ENCODE measurements at places on chromosomes 6 and 20.

DNA sequence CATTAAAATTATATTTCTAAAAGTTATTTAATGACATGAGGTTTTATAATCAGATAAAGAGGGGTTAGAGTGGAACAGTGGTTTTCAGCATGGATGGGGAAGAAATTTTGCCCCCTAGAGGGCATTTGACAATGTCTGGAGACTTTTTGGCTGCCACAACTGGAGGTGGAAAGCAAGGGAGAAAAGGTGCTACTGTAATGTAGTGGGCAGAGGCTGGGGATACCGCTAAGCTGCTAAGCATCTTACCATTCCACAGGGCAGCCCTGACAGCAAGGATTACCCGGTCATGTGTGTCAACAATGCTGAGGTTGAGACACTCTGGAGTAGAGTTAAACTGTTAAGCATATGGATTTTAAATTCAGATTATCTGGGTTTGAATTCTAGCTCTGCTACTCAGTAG, 52.9 kb upstream of the FABP7 start:
- DNase-seq: no peak

- no peak for DNase-seq
Measured at GRCh38 chr20:45051204-45052060, 49.5 kb downstream of the KCNS1 start.

DNA sequence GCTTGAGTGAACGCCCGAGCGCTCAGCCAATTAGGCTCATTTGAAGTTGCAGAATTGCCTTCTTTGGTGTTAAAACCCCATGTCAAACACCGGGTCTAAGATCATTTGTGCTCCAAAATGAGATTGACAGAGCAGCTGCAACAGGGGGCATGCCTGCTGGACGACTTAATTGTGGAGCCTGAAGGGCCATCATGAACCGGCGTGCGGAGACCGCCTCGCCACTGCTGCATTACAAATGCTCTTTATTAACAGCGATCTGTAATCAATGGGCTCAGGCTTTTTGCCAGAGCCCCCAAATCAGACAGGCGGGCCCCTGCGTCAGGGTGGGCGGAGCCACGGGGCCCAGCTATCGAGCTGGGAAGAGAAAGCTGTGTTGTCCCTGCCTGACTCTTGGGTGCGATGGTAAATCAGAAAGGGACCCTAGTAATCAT, 183.2 kb downstream of the SIM1 start:
- DNase-seq: no peak

DNA sequence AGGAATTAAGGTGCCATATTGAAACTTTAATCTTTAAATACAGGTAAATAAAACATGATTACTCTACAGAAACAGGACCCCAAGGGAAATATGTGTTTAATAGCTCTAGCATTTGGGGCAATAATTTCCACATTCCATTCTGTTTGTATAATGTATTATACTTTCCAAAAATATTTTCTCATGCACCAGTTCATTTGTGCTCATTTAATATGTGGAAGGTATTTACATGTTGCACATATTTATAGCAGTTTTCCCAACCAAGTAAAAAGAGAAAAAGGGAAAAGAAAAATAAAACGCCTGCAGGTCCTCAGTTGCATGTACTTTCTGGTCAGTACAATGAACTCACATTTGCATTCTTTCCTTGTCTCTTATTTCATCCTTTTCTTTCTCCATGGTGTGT, 129.5 kb upstream of the SULF2 start:
- DNase-seq: no peak

DNA sequence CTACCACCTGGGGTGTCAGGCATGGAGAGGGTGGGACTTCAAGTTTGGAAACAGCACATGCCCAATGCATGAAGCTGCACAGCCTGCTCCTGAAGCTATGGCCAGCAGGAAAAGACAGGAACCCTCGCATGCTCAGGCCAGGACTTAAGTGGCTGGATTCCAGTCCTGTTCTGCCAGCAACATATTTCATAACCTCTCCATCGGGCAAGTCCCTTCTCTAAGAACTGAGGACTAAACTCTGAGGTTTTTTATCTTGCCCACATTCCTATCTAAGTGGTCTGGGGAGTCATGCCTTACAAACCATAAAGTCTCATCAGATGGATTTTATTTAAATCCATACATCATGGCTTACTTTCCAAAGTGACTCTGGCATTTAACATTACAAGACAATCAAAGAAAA, 27.5 kb upstream of the AGPAT4 start:
- DNase-seq: no peak

DNA sequence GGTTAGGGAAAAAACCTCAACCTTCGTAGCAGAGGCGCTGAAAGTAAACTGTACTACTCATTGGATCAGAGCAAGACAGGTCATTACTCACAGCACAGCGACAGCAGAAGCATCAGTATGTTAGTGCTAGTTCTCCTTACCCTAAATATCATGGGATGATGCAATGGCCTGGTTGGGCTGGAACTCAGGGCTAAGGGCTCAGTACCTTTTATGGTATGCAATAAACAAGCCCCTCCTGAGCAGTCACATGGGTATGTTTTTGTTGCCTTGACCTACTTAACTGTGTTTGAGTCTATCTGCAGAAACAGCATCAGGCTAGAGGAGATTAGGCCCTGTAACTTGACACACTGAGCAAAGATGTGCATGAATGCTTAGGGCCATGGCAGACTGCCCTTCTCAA, 369.4 kb upstream of the IMPG1 start:
- DNase-seq: no peak

- DNase-seq: no peak
Measured at GRCh38 chr6:20092071-20092566, 120.2 kb downstream of the MBOAT1 start.

DNA sequence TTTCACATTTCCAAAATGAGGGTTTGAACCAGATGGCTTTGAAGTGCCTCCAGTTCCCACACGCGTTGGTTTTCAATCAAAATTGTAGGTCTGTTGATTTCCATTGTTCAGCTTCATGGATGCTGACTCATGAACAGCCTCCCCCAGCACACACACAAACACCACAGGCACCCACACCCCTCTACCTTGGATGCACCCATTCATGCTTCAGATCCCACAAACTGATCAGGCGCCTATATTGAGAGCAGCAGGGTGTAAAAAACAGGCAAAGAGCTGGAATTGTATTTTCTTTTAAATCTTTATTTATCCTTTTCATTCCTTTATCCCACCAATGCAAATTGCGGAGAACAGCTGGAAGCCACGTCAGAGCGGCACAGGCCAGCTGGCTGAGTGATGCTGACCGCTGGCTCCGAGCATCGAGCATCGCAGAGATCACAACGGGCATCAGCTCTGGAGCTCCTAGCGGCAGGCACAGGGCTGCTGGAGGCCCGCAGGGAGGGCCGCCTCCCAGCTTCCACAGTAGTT, 29.3 kb upstream of the TBC1D7 start:
- DNase-seq: no peak

DNA sequence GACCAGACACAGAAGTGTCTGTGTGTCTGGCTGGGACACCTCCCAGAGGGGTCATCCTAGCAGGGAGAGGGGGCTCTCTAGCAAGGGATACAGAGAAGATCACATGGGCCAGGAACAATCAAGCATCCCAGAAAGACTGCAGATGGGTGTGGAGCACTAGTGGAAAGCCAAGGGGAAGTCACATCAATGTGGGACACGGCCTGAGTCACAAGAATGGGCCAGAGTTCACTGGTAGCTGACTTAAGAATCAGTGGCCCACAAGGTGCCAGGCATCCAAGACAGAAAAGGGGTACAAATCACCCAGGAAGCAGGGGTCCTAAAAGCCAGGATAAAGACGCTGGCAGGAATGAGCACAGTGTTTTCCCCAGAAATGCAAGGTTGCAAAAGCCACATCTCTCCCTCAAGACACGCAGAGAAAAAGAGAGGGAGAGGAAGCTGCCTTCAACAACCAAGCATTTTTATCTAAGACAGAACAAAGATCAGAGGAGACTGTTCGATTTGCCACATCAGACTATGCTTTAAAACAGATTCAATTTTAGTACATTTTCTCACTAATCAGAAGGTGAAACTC, 113.6 kb upstream of the DST start:
- DNase-seq: no peak

- no peak for DNase-seq
Measured at GRCh38 chr6:45664707-45665106, 287.0 kb upstream of the SUPT3H start.

DNA sequence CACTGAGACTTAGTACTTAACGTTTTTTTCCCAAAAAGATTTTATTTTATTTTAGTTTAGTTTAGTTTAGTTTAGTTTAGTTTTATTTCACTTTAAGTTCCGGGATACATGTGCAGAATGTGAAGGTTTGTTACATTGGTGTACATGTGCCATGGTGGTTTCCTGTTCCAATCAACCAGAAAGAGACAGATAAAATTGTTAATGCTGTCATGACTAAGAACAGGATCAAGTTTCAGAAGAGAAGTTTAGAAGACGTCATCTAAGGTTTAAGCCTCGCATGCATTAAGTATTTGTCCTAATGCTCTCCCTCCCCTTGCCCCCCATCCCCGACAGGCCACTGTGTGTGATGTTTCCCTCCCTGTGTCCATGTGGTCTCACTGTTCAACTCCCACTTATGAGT, 540.0 kb downstream of the KHDRBS2 start:
- DNase-seq: no peak

DNA sequence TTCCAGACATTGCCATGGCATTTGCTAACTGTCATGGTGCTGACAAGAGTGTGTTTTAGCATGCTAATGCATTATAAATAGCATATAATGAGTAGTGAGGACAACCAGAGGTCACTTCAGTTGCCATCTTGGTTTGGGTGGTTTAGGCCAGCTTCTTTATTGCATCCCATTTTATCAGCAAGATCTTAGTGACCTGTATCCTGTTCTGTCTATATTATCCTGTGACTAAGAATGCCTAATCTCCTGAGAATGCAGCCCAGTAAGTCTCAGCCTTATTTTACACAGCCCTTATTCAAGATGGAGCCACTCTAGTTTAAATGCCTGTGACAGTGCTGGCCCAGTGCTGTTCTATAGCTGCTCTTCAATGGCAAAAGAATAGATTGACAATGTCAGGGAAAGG, 781.0 kb upstream of the ADGRB3 start:
- DNase-seq: no peak

- no peak for DNase-seq
Measured at GRCh38 chr20:13814672-13815071, 29.8 kb downstream of the NDUFAF5 start.

GRCh38 chr6:2853769-2854395, 12.2 kb upstream of the SERPINB1 start:
- peak; percentile 81 for DNase-seq

DNA sequence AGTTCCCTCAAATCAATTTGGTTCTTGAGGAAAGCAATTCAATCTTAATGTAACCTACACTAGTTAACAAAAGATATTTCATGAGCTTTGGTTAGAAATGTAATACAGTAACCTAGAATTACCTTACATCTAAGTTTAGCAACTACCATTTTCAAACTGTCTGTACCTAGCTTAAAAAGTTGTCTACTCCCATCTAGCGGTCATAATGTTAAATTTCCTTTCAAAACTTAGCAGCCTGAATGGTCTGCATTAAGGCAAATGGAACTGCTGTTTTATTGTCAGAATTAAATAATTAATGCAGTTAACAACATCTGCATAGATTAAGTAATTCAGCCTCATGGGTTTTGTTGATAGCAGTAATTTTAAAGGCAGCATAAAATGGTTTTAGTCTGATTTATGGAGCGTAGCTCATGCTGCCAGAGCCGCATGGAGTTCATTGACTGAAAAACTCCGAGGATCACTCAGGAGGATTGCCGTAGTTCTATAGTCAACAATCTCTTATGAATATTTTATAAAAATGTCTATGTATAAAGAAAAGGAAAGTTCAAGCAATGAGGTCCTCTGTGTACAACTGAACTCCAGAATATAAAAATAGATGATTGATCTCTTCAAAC, 485.4 kb upstream of the MANEA start:
- DNase-seq: no peak

DNA sequence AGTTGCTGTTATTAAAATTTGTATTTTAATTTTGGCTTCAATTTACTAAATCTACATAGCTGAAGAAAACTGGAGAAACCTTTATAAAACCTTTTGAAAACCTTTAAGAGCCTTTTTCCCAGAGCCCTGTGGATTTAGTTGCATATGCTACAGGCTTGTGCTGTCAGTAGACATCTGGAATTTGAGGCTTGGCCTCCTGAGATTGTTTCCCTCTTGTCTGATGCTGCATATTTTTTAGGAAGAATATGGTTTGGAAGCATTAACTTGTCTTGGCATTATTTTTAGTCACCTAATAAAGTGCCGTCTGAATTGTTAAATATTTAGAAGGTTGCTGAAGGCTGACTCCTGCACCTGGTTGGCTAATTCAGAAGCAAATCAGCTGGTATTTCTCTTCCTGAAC, 369.4 kb downstream of the UTRN start:
- no peak for DNase-seq

- DNase-seq: no peak
Measured at GRCh38 chr6:121190122-121190521, 144.2 kb downstream of the TBC1D32 start.
